ENCODE measurements at places on chromosomes 12 and 14.

DNA sequence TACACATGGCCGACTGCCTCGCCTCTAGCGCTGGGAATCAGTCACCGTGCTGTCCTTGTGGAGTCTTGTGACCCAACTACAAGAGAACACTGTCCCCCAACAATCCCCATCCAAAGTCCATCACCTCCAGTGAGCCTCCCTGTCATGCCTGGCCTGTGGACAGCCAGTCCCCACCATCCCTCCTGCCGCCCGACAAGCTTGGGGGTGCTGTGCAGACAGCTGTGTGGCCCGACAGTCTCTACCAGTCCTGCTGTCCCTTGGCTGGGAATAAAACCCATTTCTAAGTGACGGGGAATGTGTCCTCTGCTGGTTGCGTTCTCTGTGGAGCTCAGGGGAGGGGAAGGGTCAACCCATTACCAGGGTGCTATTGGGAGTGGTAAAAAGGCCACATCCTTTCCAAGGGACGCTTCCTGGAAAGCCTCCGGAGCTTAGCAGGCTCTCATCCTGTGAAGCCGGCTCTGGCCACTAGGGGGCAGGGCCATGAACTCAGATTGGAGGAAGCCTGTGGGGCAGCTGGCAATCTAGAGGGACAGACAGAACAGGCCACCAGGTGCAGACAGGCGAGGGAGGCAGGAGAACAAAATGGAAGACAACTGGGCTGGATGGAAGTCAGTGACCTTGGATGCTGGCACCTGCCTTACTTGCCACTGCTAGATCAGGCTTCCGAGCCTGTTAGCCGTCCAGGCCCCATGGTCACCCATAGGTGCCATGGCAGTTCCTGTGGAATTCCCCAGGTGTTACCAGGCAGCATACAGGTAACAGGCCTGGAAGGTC lies 12.0 kb upstream of the BLTP3B start:
- DNase-seq: peak; percentile 91

DNA sequence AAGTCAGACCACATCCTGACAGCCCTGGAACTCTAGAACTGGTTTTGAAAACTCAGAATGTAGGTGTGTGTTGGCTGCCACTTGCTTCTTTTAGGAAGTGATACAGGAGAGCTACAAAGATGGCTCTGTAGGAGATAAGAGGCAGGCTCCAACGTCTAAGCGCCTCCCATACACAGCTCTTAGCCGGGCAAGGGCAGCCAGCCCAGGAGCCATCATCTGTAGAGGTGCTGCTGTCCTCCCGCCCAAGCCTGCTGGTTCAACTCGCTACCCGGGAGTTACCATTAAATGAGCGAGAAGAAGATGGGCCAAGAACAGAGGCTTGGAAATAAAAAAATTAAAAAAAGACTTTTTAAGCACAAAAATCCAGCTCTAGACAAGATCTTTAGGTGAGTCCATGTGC lies 61.2 kb upstream of the DIO3 start:
- no peak for DNase-seq

GRCh38 chr14:43143106-43143505 lies 1364.0 kb downstream of the FSCB start:
- DNase-seq: no peak

DNA sequence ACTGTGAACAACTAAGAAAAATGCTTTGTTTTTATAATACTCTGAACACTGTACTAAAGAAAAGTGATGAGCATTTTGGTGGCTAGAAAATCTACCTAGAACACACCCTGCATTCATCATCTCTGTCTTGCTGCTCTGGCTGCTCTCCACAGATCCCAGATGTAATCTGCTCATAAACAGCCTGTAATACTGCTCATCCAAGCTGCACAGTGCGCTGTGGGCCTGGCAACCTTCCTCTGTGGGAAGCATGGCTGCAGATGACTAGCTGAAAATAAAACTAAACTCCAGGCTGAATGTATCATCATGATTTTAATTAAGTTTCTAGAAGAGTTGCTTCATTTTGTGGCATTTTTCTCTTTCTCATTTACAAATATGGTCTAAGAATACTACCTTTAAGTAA lies 200.7 kb downstream of the SLC2A13 start:
- DNase-seq: peak; percentile 48

DNA sequence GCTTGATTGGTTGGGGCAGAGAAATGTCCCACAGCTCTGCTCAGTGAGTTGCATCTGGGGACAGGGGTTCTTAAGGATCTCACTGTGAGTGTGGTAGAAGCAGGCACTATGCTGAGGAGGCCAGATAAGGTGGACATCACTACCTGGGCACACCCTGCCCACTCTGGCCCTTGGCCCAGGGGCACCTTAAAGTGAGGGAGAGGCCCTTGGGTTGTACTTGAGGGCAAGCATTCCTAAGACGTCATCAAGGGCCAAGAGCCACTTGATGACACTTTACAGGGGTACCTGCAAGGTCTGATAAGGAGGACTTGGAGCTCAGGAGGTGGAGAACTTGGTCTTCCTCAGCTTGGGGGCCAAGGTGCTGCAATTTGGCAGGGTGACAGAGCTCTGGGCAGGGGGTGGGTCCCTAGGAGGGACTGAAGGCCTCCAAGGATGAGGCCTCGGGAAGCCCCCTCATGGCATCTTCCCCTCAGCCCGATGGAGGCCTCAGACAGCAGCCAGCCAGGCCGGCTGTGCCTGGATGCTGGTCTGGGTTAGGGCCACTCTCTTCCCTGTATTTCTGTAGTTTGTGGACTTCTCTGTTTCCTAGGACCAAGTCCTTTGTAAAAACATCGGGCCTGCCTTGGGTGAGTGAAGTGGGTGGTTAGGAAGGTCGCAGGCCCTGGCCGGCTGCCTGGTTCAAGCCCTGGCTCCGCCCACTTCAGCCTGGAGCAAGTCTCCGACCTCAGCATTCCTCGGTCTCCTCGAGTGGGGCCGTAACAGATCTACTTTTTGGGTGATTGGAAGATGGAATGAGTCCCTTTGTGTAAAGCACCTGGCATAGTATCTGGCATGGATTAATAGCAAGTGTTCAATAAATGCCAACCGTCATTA lies 24.8 kb downstream of the GPR68 start:
- no peak for DNase-seq

DNA sequence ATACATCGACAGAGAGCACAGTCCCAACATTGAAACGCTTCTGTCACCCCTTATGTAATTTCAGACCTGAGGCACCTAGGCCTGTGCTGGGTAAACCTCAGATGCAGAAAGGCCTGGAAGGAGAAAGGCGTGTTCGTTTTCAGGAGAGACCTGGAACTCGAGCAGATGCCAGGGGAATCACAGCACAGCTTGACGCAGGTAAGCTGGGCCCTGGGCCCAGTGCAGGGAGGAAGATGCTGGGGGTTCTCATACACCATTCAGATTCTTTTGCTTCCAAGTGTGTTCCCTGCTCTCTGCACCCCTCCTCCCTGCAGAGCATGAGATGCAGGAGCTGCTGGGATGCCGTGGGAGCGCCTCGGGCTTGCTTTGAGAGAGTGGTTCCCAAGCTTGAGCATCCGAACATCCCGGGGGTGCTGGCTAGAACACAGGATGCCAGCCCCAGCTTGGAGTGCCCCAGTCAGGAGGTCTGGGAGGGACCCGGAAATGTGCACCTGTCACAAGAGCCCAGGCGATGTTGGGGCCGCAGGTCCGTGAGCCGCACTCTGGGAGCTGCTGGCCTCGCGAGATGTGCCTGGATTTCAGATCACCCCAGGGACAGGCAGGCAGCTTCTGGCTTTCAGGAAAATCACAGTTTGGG lies 35.9 kb downstream of the FZD10 start:
- DNase-seq: peak; percentile 57

DNA sequence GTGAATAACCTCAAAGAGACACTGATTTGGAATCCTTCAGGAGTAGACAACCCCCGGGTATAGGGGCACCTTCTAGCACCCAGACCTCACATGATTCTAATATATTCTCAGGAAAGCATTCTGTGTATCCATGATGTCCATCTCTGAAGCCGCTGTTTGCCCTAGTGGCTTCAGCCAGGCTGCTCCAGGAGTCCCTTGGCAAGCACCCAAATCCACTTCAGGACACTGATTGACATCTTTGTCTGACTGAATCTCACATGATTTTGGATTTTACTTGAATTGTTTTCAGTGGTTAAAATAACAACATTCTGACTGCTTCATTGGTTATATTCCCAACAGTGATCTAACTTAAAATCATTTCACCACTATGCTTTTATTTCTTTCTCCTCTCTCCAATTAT lies 390.5 kb upstream of the CLEC14A start:
- DNase-seq: no peak

DNA sequence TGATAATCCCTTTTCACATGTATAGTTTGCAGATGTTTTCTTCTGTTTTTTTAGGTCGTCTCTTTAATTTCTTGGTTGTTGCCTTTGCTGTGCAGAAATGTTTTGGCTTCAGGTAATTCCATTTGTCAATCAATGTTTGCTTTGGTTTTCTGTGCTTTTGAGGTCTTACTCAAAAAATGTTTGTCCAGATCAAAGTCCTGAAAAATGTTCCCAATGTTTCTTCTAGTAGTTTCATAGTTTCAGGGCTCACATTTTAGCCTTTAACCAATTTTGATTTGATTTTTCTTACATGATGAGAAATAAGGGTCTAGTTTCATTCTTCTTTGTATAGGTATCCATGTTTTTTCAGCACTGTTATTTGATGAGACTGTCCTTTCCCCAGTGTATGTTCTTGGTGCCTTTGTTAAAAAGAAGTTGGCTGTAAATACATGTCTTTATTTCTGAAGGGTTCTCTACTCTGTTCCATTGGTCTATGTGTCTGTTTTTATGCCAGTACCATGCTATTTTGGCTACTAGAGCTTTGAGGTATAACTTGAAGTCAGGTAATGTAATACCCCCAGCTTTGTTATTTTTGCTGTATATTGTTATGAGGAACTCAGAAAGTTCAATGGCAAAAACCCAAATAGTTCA lies 578.7 kb upstream of the SEL1L start:
- DNase-seq: no peak

- no peak for DNase-seq
Observed at GRCh38 chr14:51873221-51873893, 12.9 kb downstream of the GNG2 start.

GRCh38 chr14:100524933-100525243 lies 62.3 kb downstream of the BEGAIN start:
- no peak for DNase-seq

- DNase-seq: no peak
Observed at GRCh38 chr14:37493606-37494005, 101.4 kb downstream of the FOXA1 start.

- DNase-seq: no peak
Observed at GRCh38 chr12:101598483-101598882, 3.7 kb downstream of the MYBPC1 start.

GRCh38 chr12:89663577-89664357 lies 44.9 kb downstream of the ATP2B1 start:
- no peak for DNase-seq

- DNase-seq: peak; percentile 73
Observed at GRCh38 chr12:110141389-110141788, 17.2 kb downstream of the IFT81 start.

DNA sequence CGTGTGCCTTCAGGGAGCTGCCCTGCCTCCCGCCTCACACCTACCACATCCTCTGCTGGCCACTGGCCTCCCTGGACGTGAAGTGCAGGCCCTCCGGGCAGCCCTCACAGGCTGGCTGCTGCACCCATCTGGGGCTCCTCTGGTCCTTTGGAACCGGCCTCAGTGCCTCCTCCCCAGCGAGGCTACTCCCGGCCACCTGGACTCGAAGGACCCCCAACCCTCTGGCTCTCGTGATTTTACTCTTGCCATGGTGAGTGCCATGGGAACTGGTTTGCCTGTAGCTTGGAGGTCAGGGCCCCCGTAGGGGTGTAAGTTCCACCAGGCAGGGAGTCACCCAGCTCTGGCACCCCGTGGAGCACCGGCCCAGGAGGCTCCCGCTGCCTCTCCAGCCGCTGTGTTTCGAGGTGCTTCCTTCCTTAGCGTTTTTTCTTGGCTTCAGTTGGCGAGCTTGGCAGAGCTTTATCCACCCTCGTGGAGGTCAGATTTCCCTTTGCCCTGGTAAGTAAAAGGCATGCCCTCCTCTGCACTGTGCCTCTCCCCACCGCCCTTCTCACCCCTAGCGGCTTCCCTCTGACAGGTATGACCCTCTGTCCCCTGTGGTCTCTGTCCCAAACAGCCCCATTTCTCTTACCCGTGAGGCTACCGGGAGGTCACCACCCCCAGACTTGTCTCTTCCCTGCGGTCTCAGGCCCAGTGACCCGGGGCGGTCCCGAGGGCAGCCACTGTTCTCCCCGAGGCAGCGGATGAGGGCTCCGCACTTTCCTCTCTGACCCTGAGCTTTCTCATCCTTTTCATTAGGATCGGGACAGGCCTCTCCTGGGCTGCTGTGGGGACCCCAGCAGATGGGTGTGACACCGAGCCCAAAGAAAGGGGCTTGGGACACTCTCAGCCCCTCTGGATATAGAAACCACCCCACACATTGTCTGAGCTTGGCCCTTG lies 203.1 kb upstream of the C14orf180 start:
- DNase-seq: peak; percentile 43

DNA sequence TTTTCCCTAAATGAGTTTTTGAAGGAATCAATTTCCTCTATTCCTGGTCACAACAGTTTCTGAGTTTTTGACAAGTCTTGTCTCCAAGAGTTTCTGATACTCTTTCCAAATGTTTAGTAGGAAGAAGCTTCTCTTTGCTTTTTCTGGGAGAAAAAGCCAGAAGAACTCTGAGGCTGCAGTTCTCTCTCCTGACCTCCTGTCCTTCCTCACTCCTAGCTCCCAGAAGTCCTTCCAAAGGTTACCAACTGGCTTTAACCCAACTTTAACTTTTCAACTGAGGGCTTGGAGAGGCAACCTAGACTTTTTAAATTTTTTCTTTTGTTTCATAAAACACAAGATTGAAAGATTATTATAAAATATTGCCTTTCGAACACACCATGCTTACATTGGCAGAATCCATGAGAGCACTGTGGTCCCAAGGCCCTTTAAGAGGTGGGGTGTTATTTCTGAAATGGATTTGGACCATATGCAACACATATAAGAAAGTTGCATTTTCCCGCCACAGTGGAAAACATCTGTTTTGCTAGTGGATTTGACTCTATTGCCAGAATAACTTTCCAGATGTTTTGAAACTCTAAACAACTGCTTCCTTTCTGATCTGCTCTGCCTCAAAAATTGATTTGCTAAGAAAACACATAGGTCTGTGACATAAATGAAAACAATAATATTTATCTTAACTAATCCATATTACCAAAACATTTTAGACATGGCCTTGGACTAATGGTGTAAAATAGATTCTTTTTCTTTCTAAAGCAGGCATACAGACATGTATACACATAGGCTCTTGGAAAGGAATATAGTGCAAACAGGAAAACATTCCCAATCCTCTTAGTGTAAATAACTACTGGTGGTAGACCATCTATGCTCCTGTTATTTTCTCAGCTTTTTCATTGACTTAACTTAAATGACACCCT lies 22.3 kb upstream of the EPS8 start:
- no peak for DNase-seq

DNA sequence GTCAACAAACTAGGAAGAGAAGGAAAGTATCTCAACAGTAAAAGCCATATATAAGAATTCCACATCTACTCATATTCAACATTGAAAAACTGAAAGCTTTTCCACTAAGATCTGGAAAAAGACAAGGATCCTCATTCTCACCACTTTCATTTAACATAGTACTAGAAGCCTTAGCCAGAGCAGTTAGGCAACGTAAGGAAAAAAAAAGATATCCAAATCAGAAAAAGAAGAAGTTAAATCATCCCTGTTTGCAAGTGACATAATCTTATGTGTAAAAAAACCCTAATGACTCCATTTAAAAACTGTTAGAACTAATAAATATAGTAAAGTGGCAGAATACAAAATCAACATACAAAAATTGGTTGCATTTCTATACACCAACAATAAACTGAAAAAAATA lies 426.2 kb downstream of the BCAT1 start:
- no peak for DNase-seq

Measured in aorta (tissue), 5 donors.